ENCODE measurements at places on chromosomes 13 and 19.

GRCh38 chr13:103878891-103879605 lies 812.8 kb upstream of the SLC10A2 start:
- DNase-seq: no peak

DNA sequence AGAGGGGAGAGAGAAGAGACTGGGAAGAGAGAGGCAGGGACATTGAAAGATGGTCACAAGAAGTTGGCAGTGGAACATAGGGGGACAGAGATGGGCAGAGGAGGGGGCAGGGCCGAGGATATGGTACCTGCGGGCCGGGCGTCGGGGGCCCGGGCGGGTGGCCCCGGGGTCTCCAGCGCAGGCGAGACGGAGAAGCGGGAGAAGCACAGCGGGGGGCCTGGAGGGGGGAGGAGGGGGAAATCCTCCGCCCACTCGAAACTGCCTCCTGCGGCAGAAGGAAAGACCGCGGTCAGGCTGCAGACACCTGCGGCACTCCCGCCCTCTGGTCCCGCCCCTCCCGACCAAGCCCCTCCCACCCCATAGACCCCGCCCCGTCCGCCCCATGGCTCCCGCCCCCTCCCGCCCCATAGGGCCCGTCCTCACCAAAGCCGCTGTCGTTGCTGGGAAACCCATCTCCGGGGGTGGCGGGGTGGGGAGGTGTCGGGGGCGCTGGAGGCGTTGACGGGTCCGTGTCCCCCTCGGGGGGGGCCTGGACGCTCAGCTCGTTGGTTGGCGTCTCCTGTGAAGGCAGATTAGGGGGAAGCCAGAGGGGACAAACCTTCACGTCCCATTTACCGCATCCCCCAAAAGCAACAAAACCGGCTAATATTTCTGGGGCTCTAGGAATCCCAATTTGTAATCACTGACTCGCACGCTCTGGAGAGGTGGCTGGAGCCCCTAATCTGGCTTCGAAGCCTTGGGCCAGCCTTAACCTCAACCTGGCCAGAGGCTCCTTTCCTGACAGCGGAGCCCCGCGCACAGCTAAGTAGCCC lies 20.4 kb downstream of the LMTK3 start:
- DNase-seq: peak; percentile 47

GRCh38 chr13:31965361-31966066 lies 66.1 kb upstream of the FRY start:
- DNase-seq: peak; percentile 12

DNA sequence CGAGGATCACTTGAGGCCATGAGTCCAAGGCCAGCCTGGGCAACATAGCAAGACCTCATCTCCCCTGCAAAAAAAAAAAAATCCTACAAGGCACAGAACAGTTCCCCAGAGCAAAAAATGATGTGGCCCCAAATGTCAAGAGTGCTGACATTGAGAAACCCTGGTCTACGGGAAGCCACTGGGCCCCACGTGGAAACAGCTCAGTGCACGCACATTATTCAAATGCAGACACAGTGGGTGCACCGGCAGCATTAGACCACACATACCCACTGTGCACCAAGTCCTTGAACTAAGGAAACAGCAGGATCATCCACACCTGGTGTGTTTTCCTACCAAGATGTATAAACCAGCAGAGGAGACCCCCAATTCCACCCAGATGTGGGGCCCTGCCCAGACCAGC lies 35.0 kb upstream of the ADGRE5 start:
- no peak for DNase-seq

DNA sequence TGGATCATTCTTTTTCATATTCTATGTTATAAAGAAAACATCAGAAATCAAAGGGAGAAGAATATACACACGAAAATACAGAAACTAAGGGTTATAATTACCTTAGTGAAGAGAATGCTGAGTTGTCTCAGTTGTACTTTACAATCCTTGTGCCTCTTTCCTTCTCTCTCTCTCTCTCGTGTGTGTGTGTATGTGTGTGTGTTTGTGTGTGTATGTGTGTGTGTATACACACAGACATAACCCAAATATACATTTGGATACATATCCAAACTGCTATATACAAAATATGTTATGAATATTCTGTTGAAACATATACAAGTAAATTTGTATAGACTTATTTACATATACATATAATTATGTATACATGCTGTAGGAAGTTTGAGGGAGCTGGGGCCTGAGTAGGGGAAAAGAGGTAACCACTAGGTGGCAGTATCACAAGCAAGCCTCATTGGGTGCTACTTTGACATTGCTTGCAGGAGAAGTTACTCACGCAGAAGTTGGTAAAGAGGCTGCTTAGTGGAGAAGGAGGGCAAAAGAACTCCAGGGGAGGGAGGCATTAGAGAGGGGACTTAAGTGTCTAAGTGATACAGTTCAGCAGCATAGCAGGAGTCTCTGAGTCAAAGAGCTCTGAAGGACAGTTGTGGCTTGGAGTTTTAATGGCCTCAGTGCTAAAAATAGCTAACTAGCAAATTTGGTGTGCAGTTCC lies 465.1 kb upstream of the PCDH20 start:
- DNase-seq: no peak

DNA sequence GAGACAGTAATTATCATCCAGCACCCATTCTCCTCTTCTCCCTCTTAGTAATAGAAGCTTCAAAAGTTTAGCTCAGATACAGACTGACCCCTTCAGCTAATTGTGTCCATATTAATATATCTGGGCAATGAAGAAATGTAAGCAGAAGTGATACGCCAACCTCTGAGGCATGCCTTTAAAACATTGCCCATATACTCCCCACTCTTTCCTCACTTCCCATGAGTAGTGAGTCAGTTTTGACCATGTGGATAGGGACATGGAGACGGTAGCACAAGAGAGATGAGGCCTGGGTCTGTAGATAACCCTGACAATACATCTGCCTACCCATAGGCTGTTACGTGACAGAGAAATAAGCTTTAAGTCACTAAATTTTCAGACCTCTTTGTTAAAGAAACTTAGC lies 147.6 kb downstream of the KCTD12 start:
- DNase-seq: no peak

DNA sequence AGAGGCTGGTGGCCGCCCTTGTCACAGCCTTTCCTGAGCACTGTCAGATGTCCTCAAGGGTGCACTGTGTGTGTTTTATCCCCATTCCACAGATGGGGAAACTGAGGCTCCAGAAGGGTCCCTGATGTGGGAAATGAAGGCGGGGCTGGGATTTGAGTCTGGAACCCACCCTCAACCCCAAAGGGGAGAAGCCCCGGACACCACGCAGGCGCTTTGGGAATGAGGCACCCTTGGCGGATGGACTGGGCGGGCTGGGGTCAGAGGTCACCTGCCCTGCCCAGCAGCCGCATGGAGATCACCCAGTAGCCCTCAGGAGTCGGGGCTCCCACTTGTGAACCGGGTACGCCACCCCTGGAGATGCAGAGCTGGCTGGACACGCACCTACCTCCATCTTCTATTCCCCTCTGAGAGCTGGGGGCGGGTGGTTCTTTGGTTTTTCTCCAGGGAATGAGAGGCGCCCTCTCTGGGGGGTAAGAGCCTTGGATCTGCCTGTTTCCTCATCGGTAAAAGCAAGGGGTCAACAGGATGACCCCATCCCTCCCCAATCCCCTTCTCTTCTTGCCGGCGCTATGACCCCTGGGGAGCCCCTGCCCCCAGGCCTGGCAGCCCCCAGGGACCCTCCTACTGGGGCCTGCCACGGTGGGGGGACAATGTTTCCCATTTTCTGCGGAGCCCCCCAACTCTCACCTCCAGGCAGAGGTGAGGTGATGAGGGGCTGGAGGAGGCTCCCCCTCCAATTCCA lies 8.3 kb upstream of the ONECUT3 start:
- no peak for DNase-seq

GRCh38 chr13:36857253-36857652 lies 38.2 kb downstream of the RFXAP start:
- DNase-seq: no peak

DNA sequence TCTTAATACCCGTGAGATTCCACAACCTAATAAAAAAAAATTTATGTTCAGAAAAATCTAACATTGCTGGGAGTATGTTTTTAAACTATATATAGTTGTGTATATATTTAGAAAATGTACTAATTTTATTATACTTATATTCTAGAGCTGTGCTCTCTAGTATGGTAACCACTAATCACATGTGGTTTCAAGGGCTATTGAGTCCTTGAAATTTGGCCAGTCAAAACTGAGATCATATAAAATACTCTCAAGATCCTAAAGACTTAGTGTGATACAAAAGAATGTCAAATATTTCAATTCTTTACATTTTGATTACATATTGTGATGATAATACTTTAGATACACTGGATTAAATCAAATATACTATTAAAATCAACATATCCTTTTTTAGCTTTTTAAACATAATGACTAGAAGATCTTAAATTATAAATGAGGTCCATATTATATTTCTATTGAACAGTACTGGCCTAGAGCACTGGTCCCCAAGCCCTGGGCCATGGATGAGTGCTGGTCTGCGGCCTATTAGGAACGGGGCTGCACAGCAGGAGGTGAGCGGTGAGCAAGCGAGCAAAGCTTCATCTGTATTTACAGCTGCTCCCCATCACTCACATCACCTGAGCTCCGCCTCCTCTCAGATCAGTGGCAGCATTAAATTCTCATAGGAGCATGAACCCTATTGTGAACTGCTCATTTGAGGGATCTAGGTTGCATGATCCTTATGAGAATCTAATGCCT lies 176.5 kb upstream of the NBEA start:
- no peak for DNase-seq

GRCh38 chr13:110470272-110471009 lies 91.1 kb downstream of the RAB20 start:
- no peak for DNase-seq

GRCh38 chr13:92164822-92165221 lies 766.4 kb downstream of the GPC5 start:
- DNase-seq: no peak

GRCh38 chr19:3573162-3573857 lies 566 bp downstream of the HMG20B start:
- DNase-seq: no peak

DNA sequence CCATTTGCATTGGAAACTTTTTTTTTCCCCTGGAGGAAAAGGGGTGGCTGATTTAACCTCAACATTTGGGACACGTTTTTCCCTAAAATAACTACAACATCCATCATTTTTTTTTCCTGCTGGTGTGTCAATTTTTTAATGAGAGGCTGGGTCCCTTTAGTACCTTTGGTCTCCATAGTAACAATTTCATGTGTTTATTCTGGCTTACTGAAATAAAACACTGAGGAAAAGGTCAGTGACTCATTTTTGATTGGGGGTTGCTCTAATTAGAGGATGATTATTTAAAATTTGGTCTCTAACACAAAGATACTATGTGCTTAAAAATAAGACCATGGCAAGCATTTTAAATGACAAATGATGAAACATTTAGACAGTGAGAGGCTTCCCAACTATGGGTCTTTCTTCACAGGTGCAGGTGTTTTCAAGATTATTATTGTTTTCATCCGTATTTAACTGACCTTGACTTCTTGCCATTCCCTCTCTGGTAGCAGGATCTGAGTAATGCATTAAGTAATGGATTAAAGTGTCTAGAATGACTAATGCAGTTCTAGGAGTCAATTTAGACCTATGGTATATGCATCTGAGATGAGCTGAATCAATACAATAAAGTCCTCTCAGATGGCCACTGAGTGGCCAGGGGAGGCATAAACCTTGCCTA lies 406.4 kb downstream of the KCNRG start:
- DNase-seq: peak; percentile 17

DNA sequence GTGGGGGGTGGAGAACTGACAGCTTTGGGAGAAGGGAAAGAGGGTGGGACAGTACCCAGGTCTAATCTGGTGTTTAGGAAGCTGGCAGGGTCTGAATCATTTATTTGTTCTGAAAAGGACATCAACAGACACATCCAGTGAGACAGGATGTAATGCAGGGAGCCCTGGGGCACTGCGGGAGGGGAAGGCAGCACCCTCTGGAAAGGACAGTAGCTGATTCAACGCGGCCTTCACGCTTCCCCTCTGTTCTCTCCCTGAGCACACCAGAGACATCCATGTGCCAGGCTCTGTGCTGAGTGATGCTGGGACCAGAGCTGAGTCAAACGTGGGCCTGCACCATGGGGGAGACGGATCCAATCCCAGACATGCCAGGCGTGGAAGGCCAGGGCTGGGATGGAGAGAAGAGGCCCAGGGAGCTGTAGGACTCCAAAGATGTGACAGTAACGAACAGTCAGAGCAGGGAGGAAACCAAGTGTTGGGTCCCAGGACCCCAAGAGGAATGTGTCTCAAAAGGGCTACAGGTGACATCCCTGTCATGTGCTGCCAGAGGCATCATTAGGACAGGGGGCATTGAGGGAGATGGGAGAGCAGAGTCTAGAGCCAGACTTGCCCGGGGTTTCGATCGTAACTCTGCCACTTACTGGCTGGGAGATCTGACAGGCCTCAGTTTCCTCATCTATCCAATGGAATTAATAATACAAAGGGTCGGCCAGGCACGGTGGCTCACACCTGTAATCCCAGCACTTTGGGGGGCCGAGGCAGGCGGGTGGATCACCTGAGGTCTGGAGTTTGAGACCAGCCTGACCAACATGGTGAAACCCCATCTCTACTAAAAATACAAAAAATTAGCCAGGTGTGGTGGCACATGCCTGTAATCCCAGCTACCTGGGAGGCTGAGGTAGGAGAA lies 1.7 kb downstream of the ETFB start:
- no peak for DNase-seq

DNA sequence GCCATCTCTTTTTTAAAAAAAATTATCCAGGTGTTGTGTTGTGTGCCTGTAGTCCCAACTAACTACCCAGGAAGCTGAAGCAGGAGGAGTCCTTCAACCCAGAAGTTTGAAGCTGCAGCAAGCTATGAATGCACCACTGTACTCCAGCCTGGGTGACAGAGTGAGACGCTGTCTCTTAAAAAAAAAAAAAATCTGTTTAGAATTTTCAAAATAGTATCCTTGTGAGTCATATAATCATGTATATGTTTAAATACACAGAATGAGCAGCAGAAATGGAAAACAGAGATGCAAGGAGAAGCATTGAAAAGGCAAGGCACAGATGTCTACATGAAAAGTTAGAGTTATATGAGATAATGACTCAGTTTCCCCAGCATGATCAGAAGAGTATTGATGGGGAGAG lies 31.2 kb downstream of the SYDE1 start:
- DNase-seq: no peak

- no peak for DNase-seq
Observed at GRCh38 chr13:91948736-91949135, 550.3 kb downstream of the GPC5 start.

GRCh38 chr19:15252398-15253018 lies 20.3 kb upstream of the EPHX3 start:
- DNase-seq: no peak

DNA sequence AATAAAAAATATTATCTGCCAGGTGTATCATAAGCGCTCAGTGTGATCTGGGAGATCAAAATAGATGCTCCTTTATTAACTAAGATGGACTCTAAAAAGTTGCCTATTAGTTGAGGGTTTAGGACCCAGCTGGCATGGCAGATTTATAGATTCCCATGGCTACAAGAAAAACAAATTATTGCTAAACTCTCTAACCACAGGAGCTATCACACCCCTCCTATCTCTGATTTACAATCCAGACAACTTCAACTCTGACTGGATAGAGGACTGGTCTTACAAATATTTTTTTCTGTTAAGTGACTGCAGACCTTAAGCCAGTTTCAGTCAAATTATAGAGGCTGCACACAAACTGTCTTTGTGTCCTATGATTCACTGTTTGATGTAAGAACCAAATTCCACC lies 45.4 kb upstream of the MYCBP2 start:
- DNase-seq: no peak

GRCh38 chr13:109273326-109273751 lies 513.0 kb downstream of the IRS2 start:
- no peak for DNase-seq

All from CD4-positive, alpha-beta T cell treated with Interleukin-15 for 4 hours (primary cell).